ENCODE measurements at places on chromosomes 2 and 18. TPM values are rescaled to one million over a fixed set of nuclear protein-coding genes. Genes with fewer than 3 reads are reported as not detected.

DNA sequence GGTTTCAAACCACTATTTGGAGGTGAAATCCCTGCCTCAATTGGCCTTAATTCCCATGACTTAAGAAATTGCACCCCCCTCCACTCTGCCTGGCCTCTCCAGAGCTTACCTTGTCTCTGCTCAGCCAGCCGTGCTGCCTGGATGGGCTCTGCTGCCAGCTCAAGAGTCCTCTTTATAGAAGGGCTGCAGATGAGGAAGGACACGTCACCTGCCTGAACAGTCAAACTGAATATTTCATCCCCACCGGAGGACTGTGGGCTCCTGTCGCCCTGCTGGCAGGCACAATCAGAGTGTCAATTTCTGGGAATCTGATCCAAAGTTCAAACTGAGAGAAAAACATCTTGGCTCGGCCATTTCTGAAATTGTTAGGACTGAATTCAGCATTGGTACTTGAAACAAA is at the start of gene OTOS:
Gene OTOS, minus strand, starts transcription at position 148 of the 400 bp plus-strand sequence. CDS start 332 bp downstream, outside the sequence.
- DNase-seq: no peak

The DCC gene
- not detected for total RNA-seq

DNA sequence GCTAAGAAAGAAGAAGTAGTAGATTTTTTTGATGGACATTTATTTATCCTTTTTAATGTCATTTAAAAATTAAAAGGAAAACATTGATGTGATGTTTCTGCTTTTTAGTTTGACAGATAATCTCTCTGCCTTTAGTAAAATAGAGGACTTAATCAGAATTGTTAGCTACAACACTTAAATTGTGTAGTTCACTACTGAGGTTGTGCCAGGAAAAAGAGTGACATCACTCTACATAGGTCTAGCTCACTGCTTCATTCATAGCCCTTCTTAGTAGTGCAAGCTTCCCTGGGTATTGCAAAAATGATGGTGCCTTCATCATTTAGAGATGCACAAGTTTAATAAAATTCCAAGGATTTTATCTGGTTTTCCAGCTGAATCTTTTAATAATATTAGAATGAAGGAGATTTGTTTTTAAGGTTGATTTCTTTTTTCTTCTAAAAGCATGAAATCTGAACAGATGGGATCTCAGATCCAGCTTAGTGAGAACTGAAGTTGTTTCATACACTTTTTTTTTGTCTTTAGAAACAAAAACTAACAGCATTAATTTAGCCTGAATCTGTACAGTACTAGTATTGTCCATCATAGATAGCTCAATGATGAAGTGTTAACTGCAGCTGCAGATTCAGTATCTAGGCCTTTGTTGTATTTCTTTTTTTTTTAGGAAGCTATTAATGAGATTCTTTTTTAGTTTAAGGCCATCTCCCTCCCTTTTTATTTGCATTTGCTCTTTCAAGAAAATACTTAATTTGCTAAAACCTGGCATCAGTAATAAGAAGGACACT is 20.6 kb upstream of the TMEFF2 start:
- no peak for DNase-seq

- no peak for DNase-seq
Observed at GRCh38 chr2:29159125-29159524, 43.9 kb downstream of the CLIP4 start.

The CD207 gene
- not detected for total RNA-seq

GRCh38 chr2:59206361-59206760 is 965.2 kb upstream of the FANCL start:
- no peak for DNase-seq

GRCh38 chr2:113233593-113234550 is 44.8 kb downstream of the PAX8 start:
- no peak for DNase-seq
